ENCODE measurements at places on chromosomes 12 and 14.

DNA sequence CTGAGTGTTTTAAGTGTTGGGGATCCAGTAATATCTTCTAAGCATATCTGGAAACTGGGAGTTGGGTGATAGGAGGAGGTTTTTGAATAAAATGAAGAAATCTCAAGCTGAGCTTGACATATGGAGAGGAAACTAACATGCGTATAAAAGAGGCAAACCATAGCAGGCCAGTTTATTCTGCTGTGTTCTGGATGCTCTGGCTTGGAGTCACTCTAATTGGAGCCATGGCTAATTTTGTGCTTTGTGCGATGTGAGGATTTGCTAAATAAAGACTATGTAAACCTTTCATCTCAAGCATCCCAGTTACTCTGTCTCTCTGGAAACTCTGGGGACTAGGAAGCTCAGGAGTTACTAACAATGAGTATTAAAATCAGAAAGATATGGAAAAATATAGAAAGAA is 66.5 kb downstream of the ATF7IP start:
- DNase-seq = no peak

DNA sequence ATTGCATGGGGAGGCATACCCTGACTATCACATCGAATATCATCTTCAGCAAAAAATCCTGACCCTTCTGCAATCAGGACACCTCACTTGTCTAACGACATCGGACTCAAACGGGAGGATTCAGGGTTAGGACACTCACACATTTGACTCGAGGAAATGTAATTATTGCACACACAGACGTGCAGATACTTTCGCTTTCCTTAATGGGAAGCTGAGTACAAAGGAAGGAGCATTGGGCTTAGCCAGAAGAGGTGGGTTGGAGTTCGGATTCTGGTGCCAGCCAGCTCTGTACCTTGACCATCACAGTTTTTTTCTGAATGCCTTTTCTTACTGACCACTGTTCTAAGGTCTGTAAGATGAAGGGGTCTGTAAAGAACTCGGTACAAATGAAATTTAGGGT is 260.4 kb downstream of the GALC start:
- no peak for DNase-seq

GRCh38 chr12:89405626-89406345 is 53.5 kb upstream of the DUSP6 start:
- DNase-seq = no peak

- DNase-seq = peak; percentile 37
Observed at GRCh38 chr14:74514471-74514941, 20.9 kb downstream of the ISCA2 start.

GRCh38 chr14:50059763-50060616 is 56.4 kb downstream of the VCPKMT start:
- no peak for DNase-seq

- DNase-seq = no peak
Observed at GRCh38 chr14:64990939-64991338, 4.2 kb downstream of the FNTB start.

DNA sequence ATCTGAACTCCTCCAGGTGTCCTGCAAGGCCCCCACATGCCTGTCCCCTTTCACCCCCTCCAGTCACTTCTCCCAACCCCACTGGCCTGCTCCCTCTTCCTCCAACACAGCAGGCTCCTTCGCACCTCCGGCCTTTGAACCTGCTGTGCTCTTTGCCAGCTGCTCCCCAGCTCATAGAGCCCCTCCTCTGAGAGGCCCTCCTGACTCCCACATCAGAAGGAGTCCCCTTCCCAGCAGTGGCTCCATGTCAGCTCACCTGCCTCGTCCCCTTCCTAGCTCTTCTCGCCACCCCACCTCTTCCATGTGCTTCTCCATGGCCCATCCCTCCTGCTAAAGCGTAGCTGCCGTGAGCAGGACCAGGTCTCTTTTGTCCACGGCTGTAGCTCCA is 22.1 kb downstream of the SCARB1 start:
- DNase-seq = no peak

DNA sequence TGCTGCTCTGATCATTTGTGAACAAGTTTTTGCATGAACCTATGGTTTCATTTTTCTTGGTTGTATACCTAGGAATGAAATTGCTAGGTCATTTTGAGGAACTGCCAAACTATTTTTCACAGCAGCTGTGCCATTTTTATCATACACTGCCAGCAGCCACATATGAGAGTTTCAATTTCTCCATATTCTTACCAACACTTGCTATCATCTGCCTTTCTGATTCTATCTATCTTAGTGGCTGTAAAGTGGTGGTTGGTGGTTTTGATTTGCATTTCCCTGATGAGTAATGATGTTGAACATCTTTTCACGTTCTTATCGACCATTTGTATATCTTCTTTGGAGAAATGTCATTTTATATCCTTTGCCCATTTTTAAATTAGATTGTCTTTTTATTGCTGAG is 146.1 kb downstream of the C12orf75 start:
- DNase-seq = no peak

DNA sequence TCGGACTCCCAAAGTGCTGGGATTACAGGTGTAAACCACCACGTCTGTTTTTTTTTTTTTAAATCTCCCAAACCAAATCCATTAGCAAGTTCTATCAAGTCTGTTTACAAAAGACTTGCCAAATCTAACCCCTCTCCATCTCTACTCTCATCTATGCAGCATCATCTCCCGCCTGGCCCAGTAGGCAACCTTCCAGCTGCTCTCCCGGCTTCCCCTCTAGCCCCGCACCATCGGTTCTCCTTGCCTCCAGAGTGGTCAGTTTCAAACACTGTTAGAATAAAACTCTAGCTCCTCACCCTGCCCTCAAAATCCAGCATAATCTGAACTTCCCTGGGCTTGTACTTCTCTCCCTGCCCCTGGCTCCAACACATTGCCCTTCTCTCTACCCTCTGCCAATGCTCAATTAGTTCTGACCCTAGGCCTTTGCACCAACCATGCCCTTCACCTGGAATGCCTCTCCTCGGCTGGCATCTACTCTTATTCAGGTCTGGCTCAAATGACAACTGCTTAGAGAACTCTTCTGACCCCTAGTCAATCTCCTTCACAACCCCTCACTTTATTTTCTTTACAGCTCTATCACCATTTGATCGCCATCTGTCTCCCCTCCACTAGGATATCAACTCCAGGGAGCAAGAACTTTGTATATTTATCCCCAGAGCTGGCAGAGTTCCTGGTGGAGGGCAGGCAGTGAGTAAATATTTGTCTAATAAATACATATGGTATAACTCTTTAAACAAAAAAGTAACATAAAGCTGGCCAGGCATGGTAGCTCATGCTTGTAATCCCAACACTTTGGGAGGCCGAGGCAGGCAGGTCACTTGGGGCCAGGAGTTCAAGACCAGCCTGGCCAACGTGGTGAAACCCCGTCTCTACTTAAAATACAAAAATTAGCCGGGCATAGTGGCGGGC is 4.9 kb downstream of the WSB2 start:
- DNase-seq = no peak

DNA sequence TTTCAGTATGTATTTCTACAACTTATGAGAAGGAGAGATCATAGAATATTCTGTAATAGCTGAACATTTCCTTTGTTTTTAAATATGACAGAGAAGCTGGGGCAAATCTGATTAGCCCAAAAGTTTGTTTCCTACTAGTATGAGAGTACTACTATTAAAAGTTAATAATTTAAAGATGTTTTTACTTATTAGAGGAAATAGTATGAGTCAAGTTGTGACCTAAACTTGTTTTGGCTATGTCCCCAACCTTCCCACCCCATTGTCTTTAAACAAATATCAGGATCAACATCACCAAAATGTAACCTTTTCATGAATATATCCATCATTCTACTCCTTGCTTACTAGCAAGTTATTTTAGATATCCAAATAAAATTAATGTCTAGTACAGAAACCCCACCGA is 10.5 kb downstream of the GNPNAT1 start:
- no peak for DNase-seq

DNA sequence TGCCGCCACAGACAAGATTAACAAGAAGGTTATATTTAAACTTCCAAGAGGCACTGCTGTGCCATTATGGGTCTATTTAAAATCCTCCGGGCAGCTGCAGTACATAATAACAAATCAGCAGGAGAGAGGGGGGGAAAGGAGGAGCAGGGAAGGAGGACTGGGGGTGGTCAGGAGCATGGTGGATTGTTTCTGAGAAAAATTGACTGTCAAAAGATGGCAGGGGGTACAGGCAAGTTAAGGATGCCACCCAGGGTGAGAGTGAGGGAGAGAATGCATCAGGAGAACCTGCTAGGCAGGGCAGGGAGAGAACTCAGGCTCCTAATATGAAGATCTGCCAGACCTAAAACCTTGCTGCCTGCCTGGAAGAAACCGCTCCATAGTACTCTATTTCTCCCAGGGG is 181.8 kb downstream of the GRIN2B start:
- no peak for DNase-seq

GRCh38 chr14:65045709-65046108 is 56.6 kb downstream of the MAX start:
- no peak for DNase-seq

DNA sequence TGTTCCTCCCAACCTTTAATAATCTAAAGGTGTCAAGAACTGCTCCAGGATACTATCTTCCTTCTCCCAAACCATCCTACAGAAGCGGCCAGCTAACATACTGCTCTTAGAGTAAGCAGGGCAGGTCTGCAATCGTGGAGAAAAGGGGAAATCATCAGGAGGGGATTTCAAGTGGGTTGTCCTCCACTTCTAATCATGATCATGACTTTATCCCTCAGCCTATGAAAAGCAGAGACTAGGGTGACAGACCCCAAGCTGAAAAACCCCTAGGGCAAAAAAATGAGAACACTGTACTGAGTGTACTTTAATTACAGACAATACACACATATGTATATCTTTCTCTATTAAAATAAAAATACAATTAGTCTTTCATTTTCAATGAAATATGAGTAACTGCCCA is 13.9 kb downstream of the DUSP16 start:
- no peak for DNase-seq

DNA sequence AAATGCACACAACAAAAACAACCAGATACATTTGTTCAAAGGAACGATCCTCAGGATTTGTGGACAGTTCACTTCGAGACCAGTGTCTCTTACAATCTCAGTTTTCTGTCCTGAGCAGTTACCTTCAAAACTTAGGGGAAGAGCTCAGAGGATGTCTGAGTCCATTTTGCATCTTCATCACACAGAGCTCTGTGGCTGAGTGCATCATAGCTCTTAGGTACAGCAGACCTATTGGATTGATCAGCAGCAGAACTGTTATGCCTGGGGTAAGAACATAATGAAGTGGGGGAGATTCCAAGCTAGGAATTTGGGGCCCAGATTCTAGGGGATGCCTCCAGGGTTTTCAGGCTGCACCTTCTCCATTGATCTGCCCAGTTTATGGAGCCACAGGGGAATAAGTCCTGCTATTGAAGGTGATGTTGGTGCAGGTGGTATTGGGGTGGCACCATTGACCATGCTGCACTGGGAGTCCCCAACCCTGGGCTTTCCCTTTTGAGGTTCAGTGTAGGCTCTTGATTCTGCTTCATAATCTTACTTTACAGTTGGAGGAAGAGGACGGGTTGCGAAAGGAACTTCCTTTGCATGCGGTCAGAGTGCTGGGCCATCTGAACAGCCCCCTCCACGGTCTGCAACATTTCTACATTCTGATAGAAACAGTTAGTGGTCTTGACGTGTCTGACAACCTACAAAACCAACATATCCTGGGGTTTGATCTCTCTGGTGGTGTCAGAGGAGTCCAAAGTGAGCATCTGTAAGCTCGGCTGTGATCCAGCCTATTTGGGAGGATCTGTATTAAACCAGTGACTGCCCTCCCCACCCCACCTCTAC is 112.8 kb downstream of the CHST11 start:
- DNase-seq = no peak
